CD4-positive, alpha-beta T cell treated with Interleukin-6 at 100 ng/mL for 8 hours (primary cell): ENCODE measurements at places on chromosomes 6 and 20.

DNA sequence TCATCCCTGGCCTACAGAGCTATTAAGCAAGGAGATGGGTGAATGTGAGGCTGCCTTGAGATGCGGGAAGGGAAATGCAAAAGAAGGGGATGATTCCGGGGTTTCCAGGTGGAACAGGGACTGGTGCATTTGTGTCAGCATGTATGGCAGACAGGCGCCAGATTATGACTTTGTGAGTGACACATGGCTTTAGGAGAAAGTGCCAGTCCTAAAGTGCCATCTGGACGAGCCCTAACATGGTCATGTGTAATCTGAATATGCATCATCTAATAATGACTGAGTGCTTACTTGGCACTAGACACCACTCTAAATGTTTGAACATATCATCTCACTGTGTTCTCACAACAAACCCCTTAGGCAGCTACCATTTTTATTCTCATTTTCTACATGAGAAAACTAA, 195.0 kb upstream of the TSHZ2 start:
- DNase-seq, result no peak

GRCh38 chr6:88705601-88706000, 257.8 kb downstream of the RNGTT start:
- no peak for DNase-seq

GRCh38 chr6:31908791-31909190, 6.9 kb upstream of the ZBTB12 start:
- no peak for DNase-seq

- DNase-seq, result no peak
Measured at GRCh38 chr6:34650823-34651222, 45.7 kb downstream of the ILRUN start.

DNA sequence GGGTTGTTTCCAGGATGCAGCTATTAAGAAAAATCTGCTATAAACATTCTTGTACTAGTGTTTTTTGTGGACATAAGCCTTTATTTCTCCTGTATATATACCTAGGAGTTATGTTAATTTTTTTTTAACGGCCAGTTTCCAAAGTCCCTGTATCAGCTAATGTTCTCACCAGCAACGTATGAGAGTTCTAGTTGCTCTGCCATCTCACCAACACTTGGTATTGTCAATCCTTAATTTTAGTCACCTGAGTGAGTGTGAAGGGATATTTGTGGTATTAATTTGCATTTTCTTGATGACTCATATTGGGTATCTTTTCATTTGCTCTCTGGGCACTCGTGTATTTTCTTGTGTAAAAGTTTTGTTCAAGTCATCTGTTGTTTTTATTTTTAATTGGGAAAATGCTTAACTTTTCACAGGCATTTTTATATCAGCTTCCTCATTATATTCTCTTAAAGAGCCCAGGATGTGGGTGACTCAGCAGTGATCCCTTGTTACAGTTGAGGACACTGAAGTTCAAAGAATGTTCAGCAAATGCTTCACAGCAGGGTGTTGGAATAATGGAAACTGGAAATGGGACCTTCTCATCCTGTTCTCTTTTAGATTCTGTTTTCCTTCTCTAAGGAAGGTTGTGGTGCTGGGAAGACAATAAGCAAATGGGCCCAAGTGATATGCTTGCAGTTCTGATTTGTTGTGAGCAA, 211.7 kb upstream of the PRND start:
- no peak for DNase-seq
